ENCODE measurements at places on chromosomes 7 and 10.

DNA sequence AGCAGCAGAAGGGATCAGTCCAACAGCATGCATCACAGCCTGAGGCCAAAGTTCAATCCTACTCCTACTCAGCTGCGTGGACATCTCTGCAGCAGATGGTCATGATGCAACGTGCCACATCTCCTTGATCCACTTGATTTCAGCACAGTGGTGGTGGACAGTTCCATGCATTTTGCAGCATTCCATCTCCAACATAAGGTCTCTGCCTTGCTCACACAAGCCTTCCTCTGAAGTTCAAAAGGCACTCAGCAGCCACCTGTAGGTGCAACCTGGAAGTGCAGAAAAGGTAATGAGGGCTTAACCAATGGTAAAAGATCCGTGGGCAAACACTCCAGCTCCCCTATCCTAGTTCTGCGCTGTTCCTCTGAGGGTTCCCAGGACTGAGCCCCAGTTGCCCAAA, 57.5 kb upstream of the CHCHD3 start:
- DNase-seq = no peak

DNA sequence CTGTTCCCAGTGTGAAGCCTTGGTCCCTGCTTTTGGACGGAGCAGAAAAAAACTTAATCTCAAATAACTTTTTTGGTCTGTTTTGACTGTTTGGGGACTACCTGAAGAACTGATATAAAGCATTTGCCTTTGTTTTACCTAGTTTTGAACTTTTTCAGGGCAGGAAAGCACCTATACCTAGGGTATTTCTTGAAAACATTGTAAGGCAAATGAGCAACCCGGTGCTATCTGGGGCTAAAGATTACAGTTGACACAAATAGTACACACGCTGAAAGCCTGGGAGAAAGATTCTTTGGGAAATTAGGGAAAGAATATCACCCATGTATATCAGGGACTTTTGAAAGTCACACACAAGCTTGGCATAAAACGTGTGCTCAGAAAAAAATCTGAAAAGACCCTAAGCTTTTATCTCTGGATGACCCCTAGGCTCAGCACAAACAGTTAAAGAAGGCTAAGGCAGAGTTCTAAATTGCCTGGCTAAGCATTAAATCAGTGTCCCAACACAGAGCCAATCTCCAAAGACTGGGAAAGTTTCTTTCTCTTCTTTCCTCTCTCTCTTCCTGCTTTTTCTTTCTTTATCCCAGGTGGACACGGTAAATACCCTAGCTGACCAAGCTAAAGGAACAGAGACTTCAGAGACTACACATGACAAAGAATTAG, 389.8 kb downstream of the SH2D4B start:
- DNase-seq = no peak

DNA sequence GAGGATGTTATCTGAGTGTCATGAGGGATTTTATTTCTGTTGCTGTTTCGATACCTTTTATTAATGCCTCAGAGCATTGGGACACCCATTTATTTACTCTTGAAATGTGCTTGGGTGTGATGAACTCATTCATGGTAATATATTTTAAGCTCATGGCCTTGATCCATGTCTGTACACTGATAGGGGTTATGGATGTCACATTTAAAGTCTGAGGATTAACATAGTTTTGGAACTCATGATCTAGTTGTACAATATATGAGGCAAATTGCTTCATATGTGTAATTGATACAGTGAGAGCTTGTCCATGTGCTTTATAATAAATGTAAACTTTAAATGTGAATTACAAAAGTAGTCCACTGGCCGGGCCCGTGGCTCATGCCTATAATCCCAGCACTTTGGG, 23.0 kb upstream of the ZRANB1 start:
- DNase-seq = no peak

- no peak for DNase-seq
Observed at GRCh38 chr10:113069595-113069994, 119.5 kb downstream of the TCF7L2 start.

GRCh38 chr7:20193242-20193777, 23.9 kb downstream of the MACC1 start:
- no peak for DNase-seq

- DNase-seq = no peak
Observed at GRCh38 chr10:16195894-16196293, 240.9 kb upstream of the PTER start.

DNA sequence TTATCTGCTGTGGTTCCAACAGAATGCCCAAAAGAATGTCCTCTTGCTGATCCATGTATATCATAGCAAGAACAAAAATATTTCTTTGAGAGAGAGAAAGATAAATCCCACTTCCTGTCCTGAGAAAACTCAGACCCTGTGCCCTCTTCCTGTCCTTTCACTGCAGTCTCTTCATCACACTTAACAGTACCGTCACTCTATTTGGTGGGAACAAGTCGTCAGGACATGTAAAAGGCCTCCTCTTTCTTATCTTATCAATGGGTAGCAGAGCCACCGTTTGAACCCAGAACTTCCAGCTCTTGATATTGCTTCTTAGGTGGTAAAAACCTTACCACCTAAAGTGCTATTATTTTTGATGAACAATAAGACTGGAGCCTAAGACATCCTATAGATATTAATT, 43.9 kb downstream of the CHRM2 start:
- no peak for DNase-seq

DNA sequence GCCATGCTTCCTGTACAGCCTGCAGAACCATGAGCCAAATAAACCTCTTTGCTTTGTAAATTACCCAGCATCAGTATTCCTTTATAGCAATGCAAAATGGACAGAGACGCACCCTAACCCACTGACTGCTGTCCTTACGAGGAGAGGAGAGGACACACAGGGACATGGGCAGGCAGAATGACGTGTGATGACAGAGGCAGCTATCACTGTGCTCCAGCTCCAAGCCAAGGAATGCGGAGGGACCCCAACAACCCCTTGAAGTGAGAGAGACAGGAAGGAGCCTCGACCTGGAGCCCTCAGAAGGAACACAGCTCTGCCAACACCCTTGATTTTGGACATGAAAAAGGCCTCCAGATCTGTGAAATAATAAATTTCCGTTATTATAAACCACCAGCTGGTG, 46.6 kb upstream of the EBF3 start:
- DNase-seq = no peak

GRCh38 chr7:101058355-101058754, 26.9 kb upstream of the TRIM56 start:
- no peak for DNase-seq

DNA sequence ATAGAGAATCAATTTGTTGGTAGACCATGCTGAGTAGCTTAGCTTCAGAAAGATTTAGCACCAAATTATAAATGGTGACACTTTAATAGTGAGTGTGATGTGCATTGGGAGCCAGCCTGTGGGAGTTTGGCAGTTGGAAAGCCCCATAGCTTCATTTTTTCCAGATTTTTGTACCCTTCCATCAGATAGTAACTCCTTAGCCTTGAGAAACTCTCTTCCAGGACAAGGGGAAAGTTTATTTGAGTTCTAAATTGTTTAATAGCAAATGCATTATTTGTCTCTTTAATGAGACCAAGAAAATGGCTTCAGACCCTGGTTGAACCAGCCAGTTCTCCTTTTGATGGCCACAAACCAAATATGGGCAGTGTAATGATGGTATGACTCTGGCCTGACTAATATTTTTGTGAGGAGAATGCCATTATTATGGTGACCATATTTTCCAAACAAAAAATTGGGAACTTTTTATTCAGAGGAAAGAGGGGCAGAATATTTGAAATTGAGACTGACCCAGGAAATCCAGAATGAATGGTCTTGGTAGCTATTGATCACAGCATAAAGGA, 49.8 kb downstream of the PLCE1 start:
- no peak for DNase-seq

GRCh38 chr7:128000048-128000447, 31.2 kb downstream of the LRRC4 start:
- DNase-seq = no peak

- DNase-seq = no peak
Observed at GRCh38 chr7:24404315-24404714, 120.3 kb downstream of the NPY start.

GRCh38 chr10:98611436-98611835, 164.7 kb upstream of the HPS1 start:
- DNase-seq = no peak

DNA sequence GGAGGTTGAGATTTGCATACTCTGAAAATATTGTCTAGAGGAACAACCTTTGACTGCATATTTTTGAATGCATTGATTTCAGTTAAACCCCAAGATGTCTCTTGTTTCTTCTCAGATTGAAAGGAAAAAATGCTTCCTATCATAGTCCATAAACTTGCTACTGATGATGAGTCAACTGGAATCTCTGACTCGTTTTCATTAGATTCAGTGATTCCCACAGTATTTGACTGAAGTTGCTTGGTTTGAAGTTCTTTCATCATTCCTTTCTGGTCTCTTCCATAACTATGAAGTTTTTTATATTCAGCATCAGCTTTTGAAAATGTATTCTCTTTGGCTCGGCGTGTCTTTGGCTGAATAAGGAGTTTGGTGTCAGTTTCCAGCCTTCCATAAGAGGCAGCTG, 10.7 kb downstream of the PEX1 start:
- no peak for DNase-seq

GRCh38 chr10:23322082-23322481, 22.5 kb downstream of the C10orf67 start:
- no peak for DNase-seq

DNA sequence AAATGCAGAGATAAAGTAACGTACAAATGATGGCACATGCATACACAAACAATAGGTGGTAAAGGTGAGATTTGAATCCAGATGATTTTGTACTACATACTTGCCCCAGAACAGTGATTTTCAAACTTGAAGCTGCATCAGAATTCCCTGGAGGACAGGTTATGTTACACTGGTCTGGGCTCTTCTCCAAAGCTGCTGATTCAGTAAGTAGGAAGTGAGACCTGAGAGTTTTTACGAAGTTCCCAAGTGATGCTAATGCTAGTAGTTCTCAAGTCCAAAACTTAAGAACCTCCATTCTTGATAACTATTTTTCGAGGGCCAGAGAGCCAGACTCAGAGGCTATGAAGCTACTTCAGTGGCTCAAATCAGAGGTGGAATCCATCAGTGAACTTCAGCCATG, 159.0 kb upstream of the POM121L12 start:
- DNase-seq = no peak

DNA sequence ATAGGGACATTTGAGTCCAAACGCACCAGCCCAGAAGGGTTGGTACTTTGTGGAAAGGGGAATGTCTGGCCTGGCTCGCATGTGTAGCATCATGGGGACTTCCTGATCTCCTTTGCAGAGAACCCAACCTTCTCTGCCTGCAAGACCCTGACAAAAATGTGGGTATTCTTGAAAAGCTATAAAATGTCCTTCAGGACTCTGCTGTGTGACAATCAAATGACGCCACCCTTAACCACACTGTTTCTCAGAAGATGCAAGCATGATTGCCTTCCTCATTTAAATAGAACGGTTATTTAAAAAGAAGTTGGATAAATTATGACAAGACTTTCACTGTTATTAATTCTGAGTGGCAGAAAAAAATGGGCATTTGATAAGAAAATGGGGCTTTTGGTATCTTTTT, 15.1 kb upstream of the GPR15LG start:
- DNase-seq = no peak

- DNase-seq = no peak
Observed at GRCh38 chr7:81232084-81232799, 313.4 kb upstream of the SEMA3C start.

GRCh38 chr10:125549653-125550052, 133.3 kb downstream of the TEX36 start:
- no peak for DNase-seq

- no peak for DNase-seq
Observed at GRCh38 chr10:104368381-104368780, 14.7 kb downstream of the CFAP58 start.

All from stimulated activated CD4-positive, alpha-beta T cell treated with anti-CD3 and anti-CD28 coated beads, TNF-alpha, amount 100 ng/mL, for 24 hours (primary cell).